HL-60 (cell line): ENCODE measurements at places on chromosomes 16 and 17.

- no peak for DNase-seq
Measured at GRCh38 chr16:72558501-72558900, 386.5 kb upstream of the PMFBP1 start.

GRCh38 chr16:11781773-11782172 lies 15.3 kb downstream of the ZC3H7A start:
- no peak for DNase-seq

- DNase-seq = no peak
Measured at GRCh38 chr16:86127366-86127765, 228.4 kb downstream of the IRF8 start.

- no peak for DNase-seq
Measured at GRCh38 chr16:13956635-13957196, 36.8 kb downstream of the ERCC4 start.
